Psoas muscle (tissue), 8 donors: ENCODE measurements at places on chromosomes 16 and 17. TPM values are rescaled to one million over a fixed set of nuclear protein-coding genes. Genes with fewer than 3 reads are reported as not detected.

The IRF8 gene
- polyA plus RNA-seq = 0.59 TPM

The MFSD6L gene
- not detected for polyA plus RNA-seq

The KCTD19 gene
- polyA plus RNA-seq = 0.03 TPM

The KRT40 gene
- not detected for polyA plus RNA-seq

The PCGF2 gene
- polyA plus RNA-seq = 3.3 TPM

The TLCD3B gene
- 0.13 TPM for polyA plus RNA-seq

The ELAC2 gene
- polyA plus RNA-seq = 48.3 TPM

The GPR179 gene
- polyA plus RNA-seq = 0.70 TPM

The MYH1 gene
- 61.5 TPM for polyA plus RNA-seq

The SCIMP gene
- 0.27 TPM for polyA plus RNA-seq

The KRT28 gene
- not detected for polyA plus RNA-seq

The NSRP1 gene
- 32.7 TPM for polyA plus RNA-seq

The BCAR1 gene
- polyA plus RNA-seq = 90.7 TPM

The PITPNM3 gene
- polyA plus RNA-seq = 0.27 TPM

The ABCC11 gene
- polyA plus RNA-seq = 0.05 TPM
